Activated gamma-delta T cell treated with anti-CD3 and anti-CD28 coated beads, Interleukin-2, amount 50 U/mL, for 16 hours (primary cell): ENCODE measurements at places on chromosomes 7 and 10.
A peak's percentile ranks its signal among the peaks of the same experiment; 100 is the strongest.

DNA sequence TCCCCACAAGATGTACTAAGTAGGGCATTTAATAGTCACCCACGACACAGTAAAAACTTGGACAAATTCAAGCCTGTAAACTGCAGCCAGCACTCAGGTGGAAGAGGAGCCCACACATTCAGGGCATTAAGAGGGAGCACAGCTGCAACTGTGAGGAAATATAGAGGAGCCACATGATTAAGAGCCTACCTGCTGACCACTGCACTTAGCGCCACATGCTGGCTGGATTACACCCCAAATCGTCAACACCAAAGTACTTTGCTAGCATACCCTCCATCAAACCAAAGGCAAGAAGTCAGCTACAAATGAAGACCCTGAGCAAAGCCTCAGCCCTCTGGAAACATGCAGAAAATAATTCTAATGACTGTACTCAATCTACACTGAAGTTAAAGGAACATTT lies 322.3 kb upstream of the PLXDC2 start:
- DNase-seq, result no peak

DNA sequence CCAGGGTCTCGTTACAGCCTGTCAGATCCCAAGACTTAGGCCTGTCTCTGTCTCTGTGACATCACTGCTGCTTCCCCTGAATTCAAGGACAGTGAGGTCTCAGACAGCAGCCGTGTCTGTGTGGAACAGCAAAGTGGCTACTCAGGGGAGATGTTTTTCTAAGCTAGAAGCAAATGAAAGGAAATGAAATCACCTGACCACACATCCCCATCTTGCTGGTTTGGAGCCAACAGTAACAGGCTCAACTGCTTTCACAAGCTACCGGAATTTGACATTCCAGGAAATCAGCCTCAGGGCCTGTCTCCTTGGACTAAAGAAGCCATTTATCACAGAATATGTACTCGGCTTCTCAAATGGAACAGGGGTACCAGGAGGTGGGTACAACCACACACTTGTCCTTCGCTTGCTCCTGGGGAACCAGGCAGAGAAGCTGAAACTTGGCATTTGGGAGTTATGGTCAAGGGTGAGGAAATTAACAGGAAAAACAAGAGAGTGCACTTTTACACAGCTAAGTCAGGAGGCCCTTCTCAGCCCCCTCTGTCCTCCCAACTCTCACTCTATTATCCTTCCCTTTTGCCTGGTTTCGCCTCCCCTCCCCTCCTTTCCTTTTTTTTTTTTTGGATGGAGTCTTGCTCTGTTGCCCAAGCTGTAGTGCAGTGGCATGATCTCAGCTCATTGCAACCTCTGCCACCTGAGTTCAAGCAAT lies 73.2 kb downstream of the SPDYE5 start:
- DNase-seq, result no peak

- DNase-seq, result no peak
Observed at GRCh38 chr10:71590781-71591350, 128.7 kb downstream of the C10orf105 start.

DNA sequence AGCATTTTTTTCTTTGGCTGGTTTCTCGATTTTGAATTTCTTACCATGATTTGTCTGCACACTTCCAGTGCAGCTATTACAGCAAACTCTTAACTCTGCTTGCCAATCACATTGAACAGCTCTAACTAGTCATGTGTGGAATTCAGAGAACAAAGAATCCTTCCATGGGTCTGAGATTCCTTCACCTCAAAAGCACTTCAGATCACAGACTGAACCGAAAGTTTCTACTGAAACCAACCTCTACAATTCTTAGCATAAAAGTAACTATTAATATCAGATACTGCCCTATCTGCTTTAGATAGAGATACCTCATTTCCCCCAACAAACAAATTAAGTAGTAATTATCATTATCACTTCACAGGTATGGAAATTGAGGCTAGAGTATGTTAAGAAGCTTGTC lies 56.5 kb upstream of the SP4 start:
- DNase-seq, result no peak

- DNase-seq, result no peak
Observed at GRCh38 chr7:18313965-18314364, 181.6 kb upstream of the HDAC9 start.

GRCh38 chr10:89219513-89220218 lies 12.5 kb upstream of the CH25H start:
- DNase-seq, result no peak

DNA sequence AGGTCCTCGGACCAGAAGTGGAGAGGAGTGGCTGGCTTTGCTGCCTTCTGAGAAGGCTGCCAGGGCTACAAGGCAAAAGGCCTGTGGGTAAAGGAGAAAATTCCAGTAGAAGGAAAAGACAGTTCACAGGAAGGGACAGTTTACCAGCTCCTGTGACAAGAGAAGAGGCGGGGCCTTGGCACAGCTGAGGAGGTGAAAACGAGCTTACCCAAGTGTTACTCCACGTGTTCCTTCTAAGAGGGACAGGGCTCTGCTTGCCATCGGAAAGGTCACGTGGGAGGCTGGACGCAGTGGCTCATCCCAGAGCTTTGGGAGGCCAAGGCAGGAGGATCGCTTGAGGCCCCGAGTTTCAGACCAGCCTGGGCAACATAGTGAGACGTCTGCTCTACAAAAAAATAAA lies 129.4 kb upstream of the ZNF746 start:
- no peak for DNase-seq

DNA sequence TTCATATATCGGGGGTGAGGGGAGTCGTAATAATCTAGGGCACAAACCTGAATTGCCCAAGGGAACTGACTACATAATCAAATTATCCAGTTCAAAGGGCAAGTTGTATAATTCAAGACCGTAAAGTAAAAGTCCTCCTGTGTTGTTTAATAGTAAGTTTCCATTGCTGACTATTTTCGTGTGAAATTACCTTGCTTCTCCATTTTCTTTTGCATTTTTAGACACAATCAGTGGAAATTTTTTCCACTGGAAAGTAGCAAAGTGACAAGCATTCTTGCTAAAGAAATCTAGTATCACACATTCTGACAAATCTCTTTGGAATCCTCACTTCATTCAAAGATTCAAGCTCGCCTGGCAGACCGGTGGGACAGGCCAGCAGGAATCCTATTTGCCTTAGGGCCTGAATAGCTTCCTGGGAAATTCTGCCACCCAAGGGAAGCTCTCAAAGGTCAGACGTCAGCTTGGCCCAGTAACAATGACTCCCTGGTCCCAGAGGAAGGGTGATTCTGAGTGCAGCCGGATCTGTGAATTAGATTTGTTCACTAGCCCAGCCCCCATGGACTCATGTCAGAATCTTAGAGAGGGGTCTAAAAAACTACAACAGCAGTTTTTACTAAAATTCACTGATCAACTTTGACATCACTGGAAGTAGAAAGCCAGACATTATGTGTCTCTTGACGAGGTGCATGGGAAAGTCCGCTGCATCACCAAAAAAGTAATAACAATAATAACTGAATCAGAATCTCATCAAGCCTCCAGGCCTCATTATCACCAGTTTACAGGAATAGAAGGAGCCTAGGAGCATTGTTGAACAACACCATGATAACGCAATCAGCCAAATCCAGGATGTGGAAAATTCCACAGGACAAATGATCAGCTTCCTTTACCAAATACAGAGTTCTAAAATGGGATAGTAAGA lies 161.0 kb downstream of the SKIDA1 start:
- no peak for DNase-seq

DNA sequence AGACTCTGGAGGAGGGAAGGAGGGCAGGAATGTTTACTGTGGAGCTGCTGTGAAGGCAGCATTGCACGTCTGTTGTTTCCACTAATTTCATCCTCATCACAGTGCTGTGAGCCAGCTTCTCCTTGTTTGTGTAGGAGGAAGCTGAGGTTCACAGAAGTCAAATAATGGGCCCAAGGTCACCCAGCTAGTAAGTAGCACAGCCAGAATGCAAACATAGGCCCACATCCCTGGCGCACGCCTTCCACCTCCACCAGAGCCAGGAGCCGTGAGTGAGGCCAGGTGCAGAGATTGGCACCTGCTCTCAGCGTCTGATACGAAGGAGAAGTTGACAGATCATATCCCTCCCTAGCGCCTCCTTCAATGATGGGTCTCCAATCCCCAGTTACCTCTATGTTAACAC lies 93.6 kb downstream of the HTR5A start:
- no peak for DNase-seq

DNA sequence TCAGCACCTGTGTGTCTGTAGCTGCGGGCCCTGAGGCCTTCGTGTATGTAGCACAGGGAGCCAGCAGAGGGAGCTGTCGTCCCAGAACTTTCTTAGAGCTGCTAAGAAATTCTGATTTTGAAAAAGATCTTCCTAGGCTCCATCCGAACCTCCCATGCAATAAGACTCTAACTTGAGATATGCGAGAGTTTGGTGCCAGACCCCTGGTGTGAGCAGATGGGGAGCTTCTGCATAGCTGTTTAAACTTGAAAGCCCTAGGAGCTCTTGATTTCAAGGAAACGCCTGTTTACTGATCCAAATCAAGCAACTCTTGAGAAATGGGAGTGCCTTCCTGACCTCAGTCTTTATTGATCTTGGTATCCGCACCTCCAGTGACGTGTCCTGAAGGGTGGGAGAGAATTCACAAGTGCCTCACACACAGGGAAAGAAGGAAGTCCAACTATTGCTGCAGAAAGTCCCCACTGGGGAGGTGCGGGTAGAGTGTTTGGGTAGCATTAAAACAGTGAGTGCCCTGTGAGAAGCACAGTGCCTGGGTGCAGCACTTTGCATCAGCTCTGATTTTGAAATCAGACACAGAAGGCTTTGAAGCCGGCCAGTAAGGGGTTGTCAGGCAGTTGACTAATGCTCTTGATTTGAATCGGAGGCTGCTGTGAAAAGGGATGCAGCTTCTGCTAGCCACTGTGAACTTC lies 66.4 kb upstream of the STRIP2 start:
- peak; percentile 48 for DNase-seq

GRCh38 chr7:129282865-129283264 lies 58.0 kb downstream of the AHCYL2 start:
- no peak for DNase-seq

- no peak for DNase-seq
Observed at GRCh38 chr7:131196803-131197202, 130.9 kb upstream of the MKLN1 start.

GRCh38 chr10:15259136-15259535 lies 90.6 kb upstream of the NMT2 start:
- no peak for DNase-seq

DNA sequence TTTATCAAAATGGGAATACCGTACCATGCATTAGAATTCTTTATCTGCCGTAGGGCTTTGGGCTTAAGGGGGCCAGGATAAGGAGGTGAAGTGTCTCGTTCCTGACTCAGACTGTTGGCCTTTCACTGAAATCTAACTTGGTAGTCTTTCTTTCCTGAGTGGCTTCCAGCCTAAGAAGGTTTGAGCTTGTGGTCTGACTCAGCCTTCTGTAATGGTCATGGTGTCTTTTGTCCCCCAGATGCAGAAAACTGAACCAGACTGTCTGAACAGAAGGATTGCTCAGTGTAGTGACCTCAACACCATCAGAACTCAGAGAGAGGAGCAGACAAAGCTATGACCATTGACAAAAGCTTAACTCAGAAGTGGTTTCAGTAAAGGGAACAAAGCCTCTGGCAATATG lies 39.5 kb downstream of the WNT2 start:
- no peak for DNase-seq

GRCh38 chr7:47080816-47081215 lies 501.1 kb downstream of the TNS3 start:
- DNase-seq, result no peak

DNA sequence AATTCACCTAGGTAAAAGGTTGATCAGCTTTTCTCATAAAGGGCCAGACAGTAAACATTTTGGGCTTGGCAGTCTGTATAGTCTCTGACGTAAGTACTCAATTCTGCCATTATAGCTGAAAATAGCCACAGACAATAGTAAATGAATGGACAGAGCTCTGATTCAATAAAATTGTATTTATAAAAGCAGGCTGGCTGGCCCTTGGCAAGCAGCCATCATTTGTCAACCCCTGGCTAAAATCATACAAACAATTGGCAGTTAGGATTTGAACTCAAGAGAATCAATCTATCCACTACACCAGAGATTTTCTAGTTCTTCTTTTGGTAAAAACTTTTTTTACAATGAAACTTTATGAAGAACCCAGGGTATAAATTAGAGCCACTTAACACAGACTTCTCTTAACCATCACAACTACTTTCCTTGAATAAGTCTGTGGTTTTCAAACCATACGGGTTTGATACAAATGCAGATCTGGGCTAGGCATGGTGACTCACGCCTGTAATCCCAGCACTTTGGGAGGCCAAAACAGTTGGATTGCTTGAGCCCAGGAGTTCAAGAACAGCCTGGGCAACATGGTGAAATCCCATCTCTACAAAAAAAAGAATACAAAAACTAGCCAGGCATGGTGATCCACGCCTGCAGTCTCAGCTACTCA lies 124.5 kb downstream of the SLC16A9 start:
- DNase-seq, result no peak

GRCh38 chr7:10707519-10707918 lies 266.2 kb upstream of the PHF14 start:
- no peak for DNase-seq

DNA sequence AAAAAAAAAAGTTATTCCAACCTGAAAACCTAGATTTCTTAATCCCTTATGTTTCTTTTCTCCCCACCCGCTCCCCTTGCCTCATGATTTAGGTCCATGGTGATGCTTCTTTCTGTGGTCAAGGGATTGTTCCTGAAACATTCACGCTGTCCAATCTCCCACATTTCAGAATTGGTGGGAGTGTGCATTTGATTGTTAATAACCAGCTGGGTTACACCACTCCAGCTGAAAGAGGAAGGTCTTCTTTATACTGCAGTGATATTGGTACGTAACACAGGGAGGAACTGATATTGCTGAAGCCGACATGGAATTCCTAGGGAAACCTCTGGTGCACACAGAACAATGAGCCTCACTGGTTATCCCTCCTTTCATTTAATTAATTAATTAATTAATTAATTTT lies 22.7 kb downstream of the DHTKD1 start:
- no peak for DNase-seq

GRCh38 chr10:104935656-104936055 lies 294.6 kb downstream of the SORCS3 start:
- no peak for DNase-seq

DNA sequence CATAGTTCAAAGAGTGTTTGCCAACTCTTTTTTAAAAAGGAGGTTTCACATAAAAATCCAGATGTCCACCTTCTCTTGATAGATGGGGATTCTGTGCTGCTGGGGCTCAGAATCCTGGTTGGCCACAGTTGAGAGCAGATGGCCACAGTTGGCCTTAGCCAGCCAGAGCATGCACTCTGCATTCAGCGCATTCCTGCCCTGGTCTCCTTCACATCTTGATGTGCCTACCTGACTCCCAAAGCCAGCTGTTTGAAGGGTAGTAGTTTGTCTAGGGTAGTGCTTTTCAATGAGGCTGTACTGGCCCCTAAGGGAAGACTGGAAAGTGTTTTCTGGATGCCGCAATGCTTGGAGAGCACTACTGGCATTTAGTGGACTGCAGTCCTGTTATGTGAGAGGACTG lies 208.1 kb upstream of the HDAC9 start:
- DNase-seq, result no peak

DNA sequence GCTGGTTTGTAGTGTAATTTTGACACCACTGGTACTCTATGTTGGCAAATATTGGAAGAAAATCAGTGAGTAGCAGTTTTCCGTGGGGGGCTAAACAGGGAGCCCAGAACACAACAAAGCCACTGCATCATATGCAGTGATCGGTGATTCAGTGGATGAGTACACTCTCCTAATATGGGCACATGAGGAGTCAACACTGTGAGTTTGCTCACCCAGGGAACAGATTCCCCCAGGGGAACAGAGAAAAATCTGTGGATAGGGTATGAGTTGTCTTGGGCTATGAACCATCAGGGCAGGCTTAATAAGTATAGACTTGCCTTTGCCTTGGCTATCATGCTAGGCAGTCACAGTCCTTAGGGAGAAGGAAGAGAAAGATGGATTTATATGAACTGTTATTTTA lies 227.7 kb upstream of the SEMA3E start:
- DNase-seq, result no peak
